ENCODE measurements at places on chromosomes 5 and 9.

DNA sequence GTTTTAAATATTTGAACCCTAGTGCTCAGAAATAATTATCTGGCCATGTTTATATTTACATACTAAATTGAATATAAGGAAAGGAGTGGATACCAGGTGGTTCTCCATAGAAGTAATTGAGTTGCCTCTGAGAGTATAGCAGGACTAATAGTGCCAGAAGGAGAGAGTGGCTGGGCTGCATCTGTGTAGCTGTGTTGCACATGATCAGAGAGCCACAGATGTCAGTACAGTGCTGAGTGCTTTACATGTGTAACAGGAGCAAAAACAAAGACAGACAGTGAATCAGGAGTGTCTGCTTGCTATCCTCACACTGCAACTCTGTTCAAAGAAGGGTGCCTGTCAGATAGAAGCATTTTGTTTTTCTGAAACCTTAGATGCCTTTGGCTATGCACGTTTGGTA is 353.9 kb upstream of the PAPPA start:
- no peak for DNase-seq

DNA sequence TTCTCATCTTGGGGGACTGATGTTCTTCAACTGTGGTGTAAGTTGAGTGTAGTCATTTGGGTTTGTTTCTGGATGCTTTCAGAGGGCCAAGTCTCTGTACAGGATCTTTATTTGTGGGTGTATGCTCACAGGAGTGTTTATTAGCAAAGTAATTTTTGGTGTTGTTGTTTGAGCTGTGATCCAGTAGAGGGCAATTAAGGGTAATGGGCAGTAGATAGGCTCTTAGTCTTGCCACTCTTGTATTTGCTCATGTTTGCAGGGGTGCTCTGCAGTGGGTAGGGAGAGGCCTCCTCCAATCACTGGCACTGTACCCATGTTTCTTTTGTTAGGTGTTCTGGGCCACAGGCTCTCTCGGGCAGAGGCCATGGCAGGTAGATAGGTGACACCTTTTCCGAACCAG is 45.9 kb upstream of the ITGA2 start:
- DNase-seq: no peak

DNA sequence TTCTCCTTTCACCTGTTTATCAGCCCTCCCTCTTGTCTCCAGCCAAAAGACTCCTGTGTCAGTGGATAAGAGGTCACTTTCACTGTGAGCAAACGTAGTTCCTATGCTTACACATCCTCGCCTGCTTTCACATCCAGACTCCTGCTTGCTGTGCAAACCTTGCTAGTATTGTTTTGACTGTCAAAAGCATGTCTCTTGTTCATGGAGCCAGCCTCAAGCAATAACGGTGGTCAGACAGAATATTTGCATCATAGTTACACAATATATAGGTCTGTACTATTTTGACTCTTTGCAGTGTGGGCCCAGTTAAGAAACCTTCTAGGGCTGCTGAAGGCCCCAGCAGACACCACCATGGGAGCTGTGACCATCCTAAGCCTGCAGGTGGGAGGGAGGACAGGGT is 420.0 kb downstream of the SEMA5A start:
- DNase-seq: no peak

DNA sequence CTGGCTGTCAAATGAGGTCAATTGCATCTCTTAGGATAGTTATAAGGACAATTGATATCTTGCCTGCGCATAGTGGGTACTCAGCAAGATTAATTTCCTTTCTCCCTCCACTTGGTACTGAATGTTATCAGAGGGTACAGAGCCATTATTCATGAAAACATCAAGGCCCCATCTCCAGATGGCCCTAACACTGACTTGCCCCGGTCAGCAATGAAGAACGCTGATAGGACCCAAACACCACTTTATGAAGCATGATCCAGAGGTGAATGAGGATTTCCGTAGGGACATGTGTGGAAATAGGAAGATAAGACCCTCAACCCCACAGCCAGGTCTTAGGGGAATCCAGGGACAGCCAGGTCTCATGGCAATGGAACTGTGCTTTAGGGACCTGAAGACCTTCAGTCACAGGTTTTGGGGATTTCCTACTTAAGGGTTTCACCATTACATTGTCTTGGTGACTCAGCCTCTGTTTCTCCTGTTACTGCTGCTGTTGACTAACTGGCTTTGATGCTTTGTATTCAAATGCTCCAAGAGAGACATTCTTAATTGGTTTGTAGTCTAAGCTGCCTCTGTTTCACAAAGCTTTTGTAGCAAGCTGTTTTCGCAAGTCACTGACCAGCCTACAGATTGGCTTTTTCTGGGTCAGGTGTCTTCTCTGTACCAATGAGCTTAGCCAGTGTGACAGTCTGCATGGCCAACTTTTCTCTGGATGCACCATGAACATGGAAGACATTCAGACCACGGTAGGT is 35.3 kb upstream of the IQGAP2 start:
- no peak for DNase-seq

GRCh38 chr9:92749934-92750315 is 14.7 kb downstream of the BICD2 start:
- DNase-seq: no peak

GRCh38 chr9:123350590-123351310 is 5.2 kb upstream of the CRB2 start:
- no peak for DNase-seq

DNA sequence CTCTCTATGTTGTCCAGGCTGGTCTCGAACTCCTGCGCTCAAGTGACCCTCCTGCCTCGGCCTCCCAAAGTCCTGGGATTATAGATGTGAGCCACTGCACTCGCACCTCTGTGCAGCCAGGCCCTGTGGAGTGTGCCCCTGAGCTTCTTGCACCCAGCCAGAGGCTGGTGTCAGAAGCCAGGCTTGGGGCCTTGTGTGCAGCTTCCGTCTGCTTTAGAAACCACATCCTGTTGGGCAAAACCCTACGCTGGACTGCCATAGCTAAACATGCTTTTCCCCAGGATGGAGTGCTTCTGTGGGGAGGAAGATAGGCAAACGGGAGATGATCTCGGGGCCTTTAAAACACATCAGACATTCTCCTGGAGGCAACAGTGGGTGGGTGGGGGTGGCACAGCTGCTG is 40.1 kb downstream of the PRRT1B start:
- peak; percentile 62 for DNase-seq

DNA sequence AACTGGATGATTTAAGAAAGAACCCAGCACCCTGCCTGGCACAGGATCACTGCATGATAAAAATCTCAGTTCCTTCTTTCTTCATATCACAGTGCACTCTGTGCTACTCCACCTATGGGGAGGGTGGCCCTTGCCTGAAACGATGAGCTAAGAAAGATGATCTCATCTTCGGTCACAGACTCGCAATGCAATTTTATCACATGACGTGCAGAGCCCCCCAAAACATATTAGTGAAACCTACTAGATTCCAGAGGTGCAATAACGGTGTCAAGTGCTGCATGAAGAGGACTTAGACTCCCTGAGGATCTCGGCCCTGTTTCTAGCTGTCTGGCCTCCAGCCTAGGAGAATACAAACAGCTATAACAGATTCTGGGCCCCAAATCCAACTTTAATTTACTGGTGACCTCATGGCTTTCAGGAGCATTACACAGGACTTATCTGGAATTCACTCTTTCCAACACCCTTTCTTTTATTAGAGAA is 104.0 kb downstream of the EBF1 start:
- DNase-seq: no peak

Measured in central memory CD4-positive, alpha-beta T cell (primary cell).